ENCODE measurements at places on chromosomes 12 and 14.

DNA sequence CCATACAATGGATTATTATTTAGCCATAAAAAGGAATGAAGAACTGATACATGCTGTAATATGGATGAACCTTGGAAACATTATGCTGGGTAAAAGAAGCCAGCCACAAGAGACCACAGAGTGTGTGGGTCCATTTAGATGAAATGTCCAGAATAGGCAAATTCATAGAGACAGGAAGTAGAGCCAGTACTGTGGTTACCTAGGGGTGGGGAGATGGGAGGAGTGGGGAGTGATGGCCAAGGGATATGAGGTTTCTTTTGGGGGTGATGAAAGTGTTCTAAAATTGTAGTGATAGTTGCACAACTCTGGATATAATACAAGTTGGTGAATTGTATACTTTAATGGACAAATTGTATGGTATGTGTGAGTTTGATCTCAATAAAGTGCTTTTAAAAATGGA is 18.6 kb downstream of the JDP2 start:
- DNase-seq, result no peak

DNA sequence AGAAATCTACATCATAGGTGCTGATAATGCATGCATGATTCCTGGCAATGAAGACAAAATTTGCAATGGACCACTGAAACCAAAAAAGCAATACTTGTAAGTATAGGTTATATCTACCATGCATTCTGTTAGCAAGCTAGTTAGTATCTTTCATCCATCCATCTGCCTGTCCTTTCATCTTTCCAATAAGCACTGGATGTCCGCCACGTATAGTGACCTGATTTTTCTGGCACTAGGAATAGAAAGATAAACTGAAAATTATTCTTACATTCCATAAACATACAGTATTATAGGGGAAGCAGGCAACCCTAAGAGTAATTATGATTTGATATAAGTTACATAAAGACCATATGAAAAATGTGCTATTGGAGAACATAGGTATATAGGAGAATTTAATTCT is 87.2 kb upstream of the MYF6 start:
- DNase-seq, result no peak

DNA sequence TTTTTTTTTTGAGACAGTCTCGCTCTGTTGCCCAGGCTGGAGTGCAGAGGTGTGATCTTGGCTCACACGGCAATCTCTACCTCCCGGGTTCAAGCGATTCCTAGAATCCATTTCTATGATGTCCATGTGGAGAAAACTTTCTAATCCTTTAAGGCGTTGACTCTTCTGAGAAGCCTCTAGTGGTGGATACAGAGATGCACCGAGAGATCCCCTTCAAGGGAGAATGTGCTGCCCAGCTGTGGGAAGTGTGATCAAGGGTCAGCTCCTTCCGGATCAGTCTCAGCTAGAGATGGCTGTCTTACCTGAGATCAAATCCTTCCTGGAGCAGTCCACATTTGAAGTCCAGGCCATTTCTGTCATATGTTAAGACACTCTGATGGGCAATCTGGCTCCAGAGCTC is 92.7 kb upstream of the HECTD1 start:
- no peak for DNase-seq

DNA sequence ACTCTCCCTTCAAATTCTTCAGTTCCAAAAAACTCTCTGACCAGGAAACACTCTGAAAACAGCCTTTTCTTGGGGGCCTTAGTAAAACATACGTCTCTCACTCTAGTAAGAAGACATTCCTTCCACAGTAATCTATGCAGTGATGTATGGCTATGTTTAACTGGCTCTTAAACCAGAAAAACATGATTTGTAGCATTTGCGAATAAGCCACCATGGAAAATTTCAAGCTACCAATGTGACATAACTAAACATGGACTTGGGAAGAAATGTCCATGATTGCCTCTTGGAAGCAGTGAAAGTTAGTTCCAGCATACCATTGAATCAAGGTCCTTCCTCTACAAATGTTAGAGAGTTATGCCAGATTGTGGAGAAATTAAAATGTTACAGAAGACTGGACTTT is 121.5 kb upstream of the ATF7IP start:
- DNase-seq, result no peak

- DNase-seq, result no peak
Observed at GRCh38 chr12:90274407-90274806, 565.8 kb upstream of the ATP2B1 start.

DNA sequence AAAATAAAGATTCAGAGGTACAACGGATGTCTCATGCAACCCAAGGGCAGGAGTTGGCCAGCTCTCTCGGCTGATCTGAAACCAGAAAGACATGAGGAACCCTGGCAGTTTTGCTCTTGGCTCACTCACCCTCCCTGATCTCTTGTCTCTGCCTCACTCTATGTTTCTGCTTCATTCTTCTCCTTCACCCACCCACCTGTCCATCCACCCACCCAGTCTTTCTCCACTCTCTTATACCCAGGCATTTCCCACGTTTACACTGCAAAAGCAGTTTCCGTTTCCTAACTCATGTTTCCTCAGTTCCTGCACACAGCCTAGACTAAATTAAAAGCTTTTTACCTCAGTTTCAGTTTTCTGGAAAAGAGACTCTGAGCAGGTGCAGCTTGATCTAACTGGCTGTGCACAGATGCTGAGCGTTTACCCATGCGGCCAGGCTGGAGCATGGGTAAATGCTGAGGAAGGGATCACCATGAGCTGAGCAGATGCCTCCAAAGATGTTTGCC is 157.6 kb downstream of the PRKCH start:
- DNase-seq, result no peak

- DNase-seq, result peak; percentile 47
Observed at GRCh38 chr12:101670007-101670671, 27.3 kb upstream of the CHPT1 start.

DNA sequence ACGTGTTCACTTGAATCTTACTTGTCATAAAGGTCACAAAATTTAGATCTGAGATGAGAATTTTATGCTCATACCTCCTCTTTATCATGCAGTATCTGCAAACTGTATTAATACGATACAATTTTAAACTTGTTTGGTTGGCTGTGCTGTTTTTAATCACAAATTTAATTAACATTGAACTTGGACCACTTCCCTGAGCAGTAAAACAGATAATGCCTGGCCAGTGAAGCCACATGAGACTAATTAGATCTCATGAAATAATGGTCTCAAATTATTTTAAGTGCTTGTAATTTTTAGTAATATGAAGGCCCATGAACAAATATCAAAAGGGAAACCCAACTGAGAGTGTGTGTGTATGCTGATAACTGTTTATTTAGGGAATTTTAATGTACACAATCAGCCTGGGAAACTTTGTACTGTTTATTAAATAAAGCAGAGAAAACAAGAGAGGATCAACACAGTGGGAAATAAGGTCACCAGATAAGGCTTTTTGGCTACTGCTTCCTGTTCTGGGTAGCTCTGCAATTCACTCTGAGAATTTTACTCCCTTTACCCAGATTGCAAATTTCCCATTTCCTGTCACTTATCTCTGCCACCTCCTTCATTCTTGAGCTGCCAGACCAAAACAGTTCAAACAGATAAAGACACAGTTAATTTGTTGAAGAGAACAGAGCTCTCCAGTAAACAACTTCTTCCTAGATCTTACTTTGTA is 61.6 kb upstream of the GNPNAT1 start:
- DNase-seq, result no peak

GRCh38 chr12:53543539-53543938 is 36.3 kb upstream of the NPFF start:
- peak; percentile 70 for DNase-seq

- peak; percentile 30 for DNase-seq
Observed at GRCh38 chr12:87196321-87196720, 832.9 kb downstream of the C12orf50 start.

DNA sequence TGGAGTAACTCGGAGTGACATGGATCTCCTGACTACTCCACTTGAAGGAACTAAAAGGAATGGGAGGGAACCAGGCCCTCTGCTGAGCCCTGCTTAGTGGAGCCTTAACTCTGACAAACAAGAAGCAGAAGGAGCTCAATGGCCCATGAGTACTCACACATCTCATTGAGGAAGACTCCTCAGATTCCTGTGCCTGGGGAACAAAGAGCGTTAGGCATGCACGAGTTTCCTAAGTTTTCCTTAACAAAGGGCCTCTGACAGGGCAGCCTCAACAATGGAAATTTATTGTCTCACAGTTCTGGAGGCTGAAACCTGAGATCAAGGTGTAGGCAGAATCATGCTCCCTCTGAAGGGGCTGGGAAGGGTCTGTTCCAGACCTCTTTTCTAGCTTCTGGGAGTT is 185.7 kb upstream of the NTF3 start:
- no peak for DNase-seq

DNA sequence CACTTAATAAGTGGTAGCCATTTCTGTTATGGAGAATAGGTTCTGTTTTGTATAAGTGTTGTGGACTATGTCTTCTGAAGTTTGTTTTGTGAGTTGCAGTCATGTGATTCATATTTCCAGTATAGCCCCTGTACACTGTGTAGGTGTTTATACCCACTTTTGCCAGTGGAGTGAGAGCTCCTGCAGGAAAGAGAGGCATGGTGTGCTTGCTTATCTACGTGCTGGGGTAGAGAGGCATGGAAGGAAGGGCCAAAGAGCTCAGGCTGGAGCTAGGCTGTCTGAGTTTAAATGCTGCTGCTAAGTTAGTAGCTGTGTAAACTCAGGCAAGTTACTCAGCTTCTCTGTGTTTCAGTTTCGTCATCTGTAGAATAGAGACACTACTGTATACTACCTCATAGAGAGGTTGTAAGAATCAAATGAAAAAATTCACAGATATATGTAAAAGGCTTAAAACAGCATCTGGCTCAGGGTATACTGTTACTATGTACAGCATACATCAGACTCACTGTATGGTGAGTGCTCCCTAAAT is 88.2 kb upstream of the SLC38A2 start:
- DNase-seq, result no peak

- DNase-seq, result no peak
Observed at GRCh38 chr12:114700392-114701103, 16.6 kb upstream of the TBX3 start.

GRCh38 chr12:104506676-104507401 is 50.1 kb downstream of the CHST11 start:
- no peak for DNase-seq

DNA sequence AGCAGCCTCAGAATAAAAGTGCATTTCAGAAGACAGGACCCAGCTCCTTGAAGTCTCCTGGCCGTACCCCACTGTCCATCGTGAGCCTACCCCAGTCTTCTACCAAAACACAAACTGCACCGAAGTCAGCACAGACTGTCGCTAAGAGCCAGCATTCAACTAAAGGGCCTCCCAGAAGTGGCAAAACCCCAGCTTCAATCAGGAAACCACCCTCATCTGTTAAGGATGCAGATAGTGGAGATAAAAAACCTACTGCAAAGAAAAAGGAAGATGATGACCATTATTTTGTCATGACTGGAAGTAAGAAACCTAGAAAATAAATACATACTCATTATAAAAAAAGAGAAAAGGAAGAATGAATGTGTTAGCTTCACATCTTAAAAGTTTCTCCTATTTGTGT is 51.1 kb downstream of the GAS2L3 start:
- no peak for DNase-seq

DNA sequence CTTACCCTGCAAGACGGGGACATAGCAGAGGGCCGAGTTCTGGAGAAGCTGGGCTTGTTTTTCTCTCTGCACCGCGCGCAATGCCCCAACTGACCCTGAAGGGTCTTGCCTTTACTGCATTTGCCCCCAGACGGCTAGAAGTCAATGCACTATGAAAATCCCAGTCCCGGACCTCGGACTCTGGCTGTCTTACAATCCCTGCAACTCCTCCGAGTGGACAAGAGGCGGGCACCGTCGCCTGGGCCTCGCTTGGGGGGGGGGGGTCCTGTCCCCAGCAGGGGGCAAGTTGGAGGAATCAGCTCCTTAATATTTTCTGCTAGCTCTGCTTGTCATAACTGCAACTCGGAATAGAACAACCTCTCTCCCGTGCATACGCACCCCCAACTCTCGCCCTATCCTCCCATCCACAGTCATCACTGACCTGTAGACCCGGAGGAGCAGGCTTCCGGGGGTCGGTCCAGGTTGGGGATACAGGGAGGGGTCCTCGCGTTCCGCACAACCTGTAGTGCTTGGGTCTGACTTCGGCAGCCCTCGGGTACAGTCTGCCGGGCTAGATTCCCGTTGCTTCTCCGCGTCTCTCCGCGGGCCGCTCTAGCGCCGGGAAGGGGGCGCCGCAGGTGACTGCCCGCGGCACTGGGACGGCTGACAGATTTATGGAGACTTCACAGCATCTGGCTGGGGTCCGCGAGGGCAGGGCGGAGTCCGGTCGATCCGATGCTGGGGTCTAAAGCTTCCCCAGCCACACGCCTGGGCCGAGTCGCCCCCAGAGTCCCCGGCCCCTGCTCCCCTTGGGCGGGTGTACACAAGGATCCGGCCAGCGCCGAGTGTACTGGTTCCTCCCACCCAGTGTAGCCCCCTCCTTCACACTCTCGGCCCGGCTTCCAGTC is 3.3 kb upstream of the PAX9 start:
- no peak for DNase-seq

- no peak for DNase-seq
Observed at GRCh38 chr12:82325540-82326336, 32.4 kb downstream of the CCDC59 start.

DNA sequence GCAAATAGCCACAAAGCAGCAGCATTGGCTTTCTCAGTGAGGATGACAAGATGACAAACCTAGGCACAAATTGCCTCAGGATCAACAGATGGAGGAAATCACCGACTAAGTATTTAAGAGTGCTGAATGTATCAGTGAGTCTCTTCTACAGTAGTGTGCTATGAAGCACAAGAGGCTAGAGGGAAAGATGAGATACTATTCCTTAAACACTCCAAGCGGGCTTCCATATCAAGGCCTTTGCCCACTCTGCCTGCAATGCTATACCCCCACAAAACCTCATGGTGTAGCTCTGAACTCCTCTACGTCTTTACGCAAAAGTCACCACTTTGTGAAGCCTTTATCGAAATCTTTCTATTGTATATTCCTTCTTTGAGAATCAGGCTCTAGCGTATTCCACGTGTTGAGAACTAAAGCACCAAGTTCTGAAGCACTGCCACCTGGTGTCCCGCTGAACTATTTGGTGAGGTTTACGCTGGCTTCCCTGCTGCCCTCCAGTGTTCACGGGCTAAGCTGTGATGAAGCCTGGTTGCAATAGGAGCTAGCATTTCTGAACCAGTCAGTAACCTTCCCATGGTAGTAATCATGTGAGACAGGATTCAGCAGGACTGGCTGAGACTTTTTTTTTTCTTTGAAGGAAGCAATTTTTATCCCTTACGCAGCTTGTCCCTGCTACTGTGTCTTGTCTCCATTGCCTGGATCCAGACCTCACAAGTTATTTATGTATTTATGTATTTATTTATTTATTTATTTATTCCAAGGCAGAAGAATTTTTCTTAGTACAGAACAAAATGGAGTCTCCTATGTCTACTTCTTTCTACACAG is 426.5 kb upstream of the OR4E1 start:
- peak; percentile 28 for DNase-seq

DNA sequence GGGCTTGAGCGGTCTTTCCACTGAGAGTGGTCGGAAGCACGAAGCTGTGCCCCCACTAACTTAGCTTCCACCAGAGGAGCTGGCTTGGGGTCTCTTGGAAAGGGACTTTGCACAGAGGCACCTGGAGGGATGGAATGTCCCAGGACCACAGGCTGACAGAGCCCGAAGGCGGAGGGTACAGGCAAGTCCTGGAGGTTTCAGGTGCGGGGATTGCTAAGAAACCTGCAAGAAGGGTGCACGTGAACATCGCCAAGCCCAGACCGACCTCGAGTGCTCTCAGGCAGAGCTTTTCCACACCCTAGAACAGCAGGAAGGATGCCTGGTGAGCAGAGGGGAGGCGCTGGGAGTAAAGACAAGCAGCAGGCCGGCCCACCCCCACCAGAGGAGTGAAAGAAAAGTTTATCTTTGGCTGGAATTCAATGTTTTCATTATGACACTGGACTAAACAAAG is 61.6 kb downstream of the SERPINA3 start:
- DNase-seq, result peak; percentile 37

Measured in fibroblast of skin of right biceps (primary cell).